ENCODE measurements at places on chromosomes 12 and 14.

DNA sequence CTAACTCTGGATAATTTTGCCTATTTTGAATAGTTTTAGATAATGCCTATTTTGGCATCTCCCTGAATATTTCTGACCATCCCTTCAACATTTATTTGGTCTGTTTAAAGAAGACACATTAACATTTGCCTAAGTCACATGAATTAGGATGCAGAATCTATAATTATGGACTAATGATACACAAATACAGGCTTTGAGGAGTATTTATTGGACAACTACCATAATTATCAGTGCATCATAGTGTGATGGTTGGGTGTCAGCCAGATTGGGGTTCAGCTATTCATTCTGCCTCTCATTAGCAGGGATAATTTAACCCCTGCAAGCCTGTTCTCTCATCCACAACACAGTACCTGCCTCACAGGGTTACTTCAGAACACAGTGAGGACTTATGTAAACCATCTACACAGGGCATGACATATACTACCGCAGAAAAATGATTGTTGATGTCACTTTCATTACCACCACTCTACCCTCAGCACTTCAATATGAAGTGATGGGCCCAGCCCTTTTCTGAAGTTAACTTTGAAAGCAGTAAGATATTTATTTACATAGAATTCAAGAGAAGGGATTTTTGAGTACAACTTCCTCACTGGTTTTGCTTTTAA is 14.4 kb downstream of the PRKCH start:
- no peak for DNase-seq

- no peak for DNase-seq
Measured at GRCh38 chr12:45697371-45697770, 32.1 kb upstream of the ARID2 start.

GRCh38 chr12:13114251-13115052 is 11.0 kb upstream of the GSG1 start:
- DNase-seq: no peak

DNA sequence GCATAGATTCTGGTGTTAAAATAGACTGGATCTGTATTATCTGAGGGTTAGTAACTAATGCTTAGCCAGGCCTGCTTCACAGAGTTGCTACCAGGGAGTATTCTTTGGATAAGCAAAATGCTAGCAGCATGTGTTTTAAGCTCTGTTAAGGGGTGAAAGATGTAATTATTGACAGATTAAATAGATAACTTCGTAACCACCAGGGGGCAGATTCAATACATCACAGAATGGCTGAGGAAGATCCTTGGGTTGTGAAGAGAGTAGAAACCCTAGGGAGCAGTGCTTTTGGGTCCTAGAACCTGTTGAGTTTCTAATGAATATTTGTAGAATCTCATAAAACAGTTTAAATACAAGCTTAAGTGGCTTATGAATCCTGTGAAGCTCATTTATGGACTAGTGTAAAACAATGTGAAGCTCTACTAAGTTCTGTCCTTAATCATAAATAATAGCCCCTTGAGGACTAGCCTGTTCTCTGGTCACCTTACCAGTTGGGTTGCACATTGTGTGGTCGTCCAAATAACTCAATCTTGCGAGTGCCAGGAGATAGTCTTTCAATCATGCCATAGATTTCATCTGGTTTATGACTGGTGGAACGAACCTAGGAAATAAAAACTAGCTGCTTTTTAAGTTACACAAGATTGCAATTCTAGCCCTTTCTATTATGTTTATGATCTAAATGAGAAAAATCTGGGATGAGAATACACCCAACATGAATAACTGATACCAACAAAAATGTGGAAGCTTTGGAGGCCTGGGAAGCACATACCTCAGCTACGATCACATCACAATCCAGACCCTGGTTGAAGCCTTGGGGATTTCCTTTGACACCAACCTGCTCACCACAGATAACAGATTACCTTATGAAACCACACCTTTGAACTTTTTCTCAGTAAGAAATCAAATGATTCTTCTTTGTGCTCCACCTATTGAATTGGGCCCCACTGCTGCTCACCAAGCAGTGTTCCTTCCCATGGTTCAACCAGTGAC is 12.3 kb downstream of the METTL3 start:
- peak; percentile 70 for DNase-seq

DNA sequence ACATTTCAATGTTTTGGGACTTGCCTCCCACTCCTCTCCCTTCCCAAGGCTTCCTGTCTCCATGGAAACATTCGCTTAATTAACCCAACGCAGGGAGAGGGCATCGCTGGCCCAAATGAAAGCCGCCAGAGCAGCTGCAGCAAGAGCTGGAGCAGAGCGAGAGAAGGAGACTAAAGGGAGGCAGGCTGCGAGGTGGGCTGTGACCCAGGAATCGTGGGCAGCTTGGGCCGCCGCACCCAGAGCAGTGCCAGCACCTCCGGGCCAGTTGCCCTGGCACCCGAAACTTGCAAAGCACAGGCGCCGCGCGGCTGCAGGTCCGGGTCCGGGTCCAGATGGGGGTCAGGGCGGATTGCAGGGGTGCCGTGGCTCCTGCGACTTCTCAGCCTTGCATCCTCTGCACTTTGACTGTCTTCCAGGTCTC is 43.5 kb upstream of the PTPRQ start:
- DNase-seq: no peak

Data from inflammatory macrophage treated with lipopolysaccharide for 1 hour (primary cell).